ENCODE measurements at places on chromosomes 7 and 10.

- no peak for DNase-seq
These were observed 104.7 kb downstream of the LHPP start for GRCh38 chr10:124566222-124566888.

GRCh38 chr7:5629941-5630340 is 151.5 kb downstream of the RNF216 start:
- no peak for DNase-seq

GRCh38 chr7:44491229-44491628 is 771 bp upstream of the NUDCD3 start:
- DNase-seq = no peak

DNA sequence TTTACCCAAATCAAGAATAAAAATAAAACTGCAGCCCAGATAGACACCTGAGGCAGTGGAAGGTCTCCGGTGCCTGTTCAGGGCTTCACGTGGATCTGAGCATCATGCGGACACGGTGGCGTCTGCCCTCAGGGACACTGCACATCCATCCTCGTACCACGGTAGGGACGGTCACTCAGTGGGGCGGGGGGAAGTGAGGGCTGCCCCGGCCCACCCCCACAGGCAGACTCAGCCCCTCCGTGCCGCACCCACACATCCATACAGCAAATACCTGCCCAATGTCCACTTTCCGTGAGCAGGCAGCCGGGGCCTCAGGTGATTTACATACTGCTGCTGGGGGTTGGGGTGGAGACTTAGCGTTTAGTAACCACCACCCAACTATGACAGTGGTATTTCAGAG is 207.8 kb downstream of the DIP2C start:
- DNase-seq = no peak

GRCh38 chr7:12757443-12757842 is 70.0 kb downstream of the ARL4A start:
- DNase-seq = no peak

GRCh38 chr7:46759711-46760480 is 822.0 kb downstream of the TNS3 start:
- no peak for DNase-seq

DNA sequence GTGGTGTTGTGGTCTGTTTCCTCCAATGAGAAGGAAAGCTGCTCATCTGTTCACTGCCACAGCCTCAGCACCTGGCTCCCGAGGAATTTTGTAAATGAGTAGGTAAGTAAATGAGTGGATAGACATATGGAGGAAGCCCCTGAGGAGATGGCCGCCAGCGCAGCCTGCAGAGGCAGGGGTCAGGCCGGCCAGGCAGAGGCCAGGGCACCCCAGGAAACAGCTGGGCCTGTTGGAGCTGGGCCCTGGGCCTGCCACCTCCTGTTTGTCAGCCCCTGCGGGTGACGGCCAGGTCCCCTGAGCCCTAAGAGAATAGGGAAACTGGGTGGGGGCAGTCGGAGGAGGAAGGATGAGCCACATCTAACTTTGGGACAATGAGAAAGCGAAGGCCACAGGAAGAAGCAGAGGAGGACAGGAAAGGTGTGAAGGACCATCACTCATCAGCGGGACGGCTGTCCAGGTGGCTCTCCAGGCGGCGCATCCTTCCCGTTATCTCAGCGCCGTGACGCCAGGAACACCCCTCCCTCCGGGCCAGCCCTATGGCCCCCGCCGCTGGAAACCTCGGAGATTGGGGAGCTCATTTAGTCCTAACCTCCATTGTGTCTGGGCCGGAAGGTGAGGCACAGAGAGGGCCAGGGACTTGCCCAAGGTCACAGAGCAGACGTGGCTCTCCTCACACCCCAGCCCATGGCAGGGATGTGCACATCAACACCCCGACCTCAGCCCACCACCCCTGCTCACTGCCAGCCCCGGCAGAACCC is 142.3 kb upstream of the UNC5B start:
- DNase-seq = no peak

DNA sequence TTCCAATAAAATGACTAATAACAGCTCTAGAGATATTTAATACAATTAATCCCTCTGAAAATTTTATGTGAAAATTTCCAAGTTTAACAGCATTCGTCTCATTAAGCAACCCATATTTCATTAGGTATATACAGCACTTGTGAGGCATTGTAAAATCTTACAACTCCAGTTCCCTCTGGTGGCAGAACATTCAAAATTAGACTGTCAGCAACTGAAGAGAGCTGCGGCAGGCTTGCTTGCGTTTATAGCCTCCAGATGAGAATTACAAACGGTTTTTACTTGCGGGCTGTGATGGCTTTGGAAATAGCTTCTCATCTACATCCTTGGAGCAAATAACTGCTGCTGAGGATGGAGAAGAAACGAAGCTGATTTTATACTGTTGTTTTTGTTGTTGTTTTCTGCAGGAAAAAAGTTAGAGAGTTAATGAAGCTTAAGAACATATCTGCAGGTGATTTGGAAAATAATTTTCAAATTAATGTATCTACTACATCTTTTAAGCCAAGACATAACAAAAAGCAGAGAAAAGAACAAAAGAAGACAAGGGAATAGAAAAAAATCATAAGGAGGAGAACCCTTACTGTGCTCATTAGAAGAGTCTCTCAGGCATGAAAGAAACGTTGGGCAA is 171.3 kb downstream of the MAGI2 start:
- no peak for DNase-seq

DNA sequence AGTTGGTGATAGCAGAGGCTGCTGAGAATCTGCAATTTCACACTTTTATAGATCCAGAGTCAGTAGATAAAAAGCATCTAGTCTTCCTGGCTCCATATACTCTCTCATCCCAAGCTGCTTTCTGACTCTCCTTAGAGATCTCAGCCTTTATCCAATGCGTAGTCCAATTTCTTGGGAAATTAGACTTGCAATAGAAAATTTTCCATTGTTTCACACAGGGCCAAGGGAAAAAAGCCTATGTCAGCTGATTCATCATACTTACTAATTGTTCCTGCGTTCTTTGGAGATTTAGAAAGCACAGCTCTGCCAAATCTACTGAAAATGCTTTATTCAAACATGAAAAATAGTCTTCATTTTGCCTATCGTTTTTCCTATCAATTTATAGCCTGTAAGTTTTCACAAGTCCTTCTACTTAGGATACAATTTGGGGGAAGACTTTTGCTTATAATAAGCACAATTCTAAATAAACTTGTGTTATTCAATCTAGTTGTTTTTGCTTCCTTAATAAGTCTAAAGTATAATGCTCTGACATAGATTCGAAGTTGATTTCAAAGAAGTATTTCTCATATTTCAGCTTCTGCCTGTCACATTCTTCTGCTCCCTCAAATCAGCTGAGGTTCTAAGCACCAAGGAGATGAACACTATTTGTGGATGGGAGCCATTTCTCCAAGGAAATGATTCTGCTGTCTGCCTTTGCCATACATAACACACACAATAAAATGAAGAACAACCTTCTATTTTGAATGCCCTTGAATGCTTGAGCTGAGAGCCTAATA is 165.4 kb downstream of the ADAM12 start:
- DNase-seq = no peak

DNA sequence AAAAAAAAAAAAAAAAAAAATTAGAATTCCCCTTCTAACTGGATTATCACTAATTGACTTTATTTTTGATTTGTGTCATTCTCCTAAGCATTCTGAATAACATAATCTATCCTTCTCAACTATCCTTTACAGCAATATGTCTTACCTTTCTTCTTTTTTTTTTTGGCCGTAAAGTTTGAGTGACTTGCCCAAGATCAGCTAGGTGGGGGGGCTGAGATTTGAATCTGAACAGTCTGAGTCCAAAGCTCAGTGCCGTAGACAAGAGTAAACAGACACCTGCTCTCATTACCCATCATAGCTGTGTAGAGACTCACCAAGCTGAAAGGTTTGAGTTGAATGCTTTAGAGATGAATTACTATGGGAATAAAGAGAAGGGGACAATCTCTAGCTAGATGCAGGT is 192.1 kb downstream of the SORCS1 start:
- no peak for DNase-seq

DNA sequence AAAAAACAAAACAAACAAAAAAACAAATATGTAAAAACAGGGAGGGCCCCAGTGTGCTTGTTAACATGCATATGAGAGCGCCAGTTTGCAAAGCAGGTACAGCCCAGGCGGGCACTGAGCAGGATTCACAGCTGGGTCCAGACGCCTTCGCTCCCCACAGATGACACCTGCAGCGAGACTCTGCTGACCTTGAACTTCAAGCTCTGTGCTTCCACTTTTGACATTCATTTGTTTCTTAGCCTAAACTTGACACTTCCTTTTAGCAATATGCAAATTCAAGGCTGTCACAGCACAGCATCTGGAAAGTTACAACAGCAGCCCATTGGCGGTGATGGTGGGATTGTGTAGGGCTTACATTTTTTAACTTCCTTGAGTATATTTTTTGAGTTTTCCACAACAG is 88.8 kb upstream of the TNS3 start:
- no peak for DNase-seq

- peak; percentile 62 for DNase-seq
These were observed 1.8 kb downstream of the CYP2E1 start for GRCh38 chr10:133528845-133529575.

- DNase-seq = peak; percentile 74
These were observed 173.1 kb downstream of the PTPRN2 start for GRCh38 chr7:158414486-158414961.

- DNase-seq = no peak
These were observed 133.4 kb downstream of the CUL2 start for GRCh38 chr10:34956756-34957155.

DNA sequence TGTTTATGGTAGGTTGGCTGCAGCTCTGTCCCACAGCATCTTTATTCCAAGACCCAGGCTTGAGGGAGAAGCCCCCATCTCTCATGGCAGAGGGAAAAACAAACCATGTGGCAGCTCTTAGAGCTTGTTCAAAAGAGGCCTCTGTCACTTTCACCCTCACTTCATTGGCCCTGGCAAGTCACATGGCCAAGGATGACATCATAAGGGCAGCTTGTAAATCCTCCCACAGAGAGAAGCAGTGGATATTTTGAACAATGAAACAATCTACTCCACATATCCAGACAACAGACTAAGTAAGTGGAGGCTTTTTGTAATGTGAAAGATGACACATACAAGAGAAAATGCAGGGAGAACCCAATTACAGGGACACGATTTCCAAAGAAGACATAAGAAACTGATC is 108.1 kb downstream of the GRID1 start:
- DNase-seq = peak; percentile 17

DNA sequence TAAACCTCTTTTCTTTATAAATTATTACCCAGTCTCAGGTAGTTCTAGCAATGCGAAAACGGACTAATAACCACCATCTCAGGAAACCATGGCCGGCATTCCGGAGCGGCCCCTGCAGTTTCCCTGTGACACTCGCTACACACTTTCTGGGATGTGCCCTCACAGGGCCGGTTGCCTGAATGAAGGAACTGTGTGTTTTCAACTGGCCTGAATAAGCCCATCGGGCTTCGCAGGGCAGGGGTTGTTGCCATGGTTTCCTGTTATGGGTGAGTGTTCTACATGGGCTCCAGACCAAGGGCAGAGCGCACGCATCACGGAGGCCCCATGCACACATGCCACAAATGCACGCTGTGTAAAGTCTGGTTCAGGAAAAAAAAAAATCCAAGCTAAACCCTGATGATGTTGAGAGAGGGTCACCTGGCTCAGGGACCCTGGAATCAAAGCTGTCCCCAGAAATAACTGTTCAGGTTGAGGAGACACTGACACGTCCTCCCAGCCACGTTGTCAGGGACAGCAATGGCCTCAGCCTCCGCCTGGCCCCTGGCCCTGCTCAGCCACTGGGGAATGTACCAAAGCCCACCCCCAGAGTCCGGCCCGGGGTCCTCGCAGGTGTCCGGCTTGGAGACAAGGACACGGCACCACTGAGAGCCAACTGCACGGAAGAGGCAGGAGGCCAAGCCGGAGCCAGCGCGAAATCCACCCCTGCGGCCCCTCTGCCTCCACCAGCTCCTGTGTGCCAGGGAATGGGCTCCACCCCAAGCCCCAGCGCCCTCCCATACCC is 47.9 kb downstream of the STK32C start:
- no peak for DNase-seq

GRCh38 chr7:128210590-128211570 is 30.2 kb upstream of the LEP start:
- DNase-seq = peak; percentile 62

GRCh38 chr10:29343607-29344038 is 54.8 kb downstream of the LYZL1 start:
- DNase-seq = no peak

DNA sequence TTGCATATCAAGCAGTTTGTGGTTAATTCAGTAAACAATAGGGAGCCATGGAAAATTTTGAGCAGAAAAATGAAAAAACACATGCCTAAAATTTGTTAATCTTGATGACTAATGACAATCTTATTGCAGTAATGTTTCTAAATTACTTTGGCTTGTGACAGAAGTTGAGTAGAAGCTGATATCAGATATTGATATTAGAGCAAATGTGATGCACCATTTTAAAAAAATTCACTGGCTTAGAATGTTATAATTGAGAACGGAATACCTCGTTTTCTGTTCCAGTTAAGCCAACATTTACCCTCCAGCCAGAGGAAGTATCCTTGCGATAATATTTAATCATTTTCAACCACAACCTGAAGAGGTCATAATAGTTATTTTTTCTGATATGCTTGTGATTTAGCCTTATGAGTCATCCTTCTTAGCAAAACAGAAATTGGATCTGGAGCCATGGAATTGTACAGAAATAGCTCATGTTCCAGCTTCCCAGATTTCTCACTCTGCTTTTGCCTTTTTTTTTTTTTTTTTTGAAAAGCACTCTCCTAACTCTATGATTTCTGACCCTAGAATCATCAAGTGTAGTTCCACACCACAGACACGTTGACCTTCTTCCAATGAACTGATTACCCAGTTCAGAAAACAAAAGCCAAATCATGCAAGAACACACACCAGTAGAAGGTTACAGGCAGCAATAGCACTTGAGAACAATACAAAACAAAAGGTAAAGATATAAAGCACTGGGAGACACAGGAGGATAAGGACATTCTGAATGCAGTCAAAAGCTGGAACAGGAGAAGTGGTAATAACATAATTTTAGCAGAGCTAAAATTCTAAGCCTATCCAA is 96.8 kb upstream of the PHYHIPL start:
- no peak for DNase-seq

DNA sequence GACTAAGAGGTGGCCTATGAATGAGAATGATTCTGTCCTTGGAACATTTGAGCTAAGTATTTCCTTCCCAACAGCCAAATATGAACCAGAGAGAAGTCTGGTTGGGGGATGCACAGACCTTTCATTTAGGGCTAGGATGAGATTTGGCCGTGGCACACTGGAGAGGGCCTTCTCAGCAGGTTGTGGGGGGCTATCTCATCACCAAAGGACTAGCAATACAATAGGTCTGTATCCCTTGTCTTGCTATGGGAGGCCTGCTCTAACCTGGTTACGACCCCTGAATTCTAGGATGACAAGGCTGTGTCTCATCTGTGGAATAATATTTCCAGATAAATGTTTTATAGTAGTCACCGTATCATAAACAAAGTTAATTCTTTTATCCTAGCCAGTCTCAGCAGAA is 133.0 kb downstream of the CHRM2 start:
- no peak for DNase-seq

- no peak for DNase-seq
These were observed 169.0 kb downstream of the CREB5 start for GRCh38 chr7:28581351-28581750.
